ENCODE measurements at places on chromosomes 2 and 18.

GRCh38 chr2:219249203-219249980, 3.7 kb upstream of the TUBA4B start:
- DNase-seq: no peak

- DNase-seq: no peak
These were observed 161.4 kb downstream of the PXDN start for GRCh38 chr2:1582891-1583341.

DNA sequence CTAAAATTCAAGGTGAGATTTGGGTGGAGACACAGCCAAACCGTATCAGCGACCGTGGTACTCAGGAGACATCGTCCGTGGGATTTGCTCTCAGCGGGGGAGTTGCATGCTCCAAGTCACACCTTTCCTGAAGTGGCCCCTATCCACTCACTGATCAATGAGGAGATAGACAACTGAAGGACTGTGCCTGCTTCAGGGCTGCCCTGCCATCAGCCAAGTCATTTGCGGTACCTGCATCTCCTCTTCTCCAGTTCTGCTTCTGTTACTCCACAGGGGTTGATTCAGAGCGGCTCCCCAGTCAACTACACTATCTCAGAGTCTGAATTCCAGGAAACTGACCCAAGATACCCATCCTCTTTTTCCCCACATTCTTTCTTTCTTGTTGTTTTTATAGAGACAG, 184.1 kb downstream of the MREG start:
- DNase-seq: no peak

- DNase-seq: no peak
These were observed 71.1 kb upstream of the MAP4K3 start for GRCh38 chr2:39508198-39508597.

- DNase-seq: no peak
These were observed 369.6 kb upstream of the NRXN1 start for GRCh38 chr2:51401546-51401945.

- no peak for DNase-seq
These were observed 31.9 kb downstream of the FAM171B start for GRCh38 chr2:186725783-186726182.

DNA sequence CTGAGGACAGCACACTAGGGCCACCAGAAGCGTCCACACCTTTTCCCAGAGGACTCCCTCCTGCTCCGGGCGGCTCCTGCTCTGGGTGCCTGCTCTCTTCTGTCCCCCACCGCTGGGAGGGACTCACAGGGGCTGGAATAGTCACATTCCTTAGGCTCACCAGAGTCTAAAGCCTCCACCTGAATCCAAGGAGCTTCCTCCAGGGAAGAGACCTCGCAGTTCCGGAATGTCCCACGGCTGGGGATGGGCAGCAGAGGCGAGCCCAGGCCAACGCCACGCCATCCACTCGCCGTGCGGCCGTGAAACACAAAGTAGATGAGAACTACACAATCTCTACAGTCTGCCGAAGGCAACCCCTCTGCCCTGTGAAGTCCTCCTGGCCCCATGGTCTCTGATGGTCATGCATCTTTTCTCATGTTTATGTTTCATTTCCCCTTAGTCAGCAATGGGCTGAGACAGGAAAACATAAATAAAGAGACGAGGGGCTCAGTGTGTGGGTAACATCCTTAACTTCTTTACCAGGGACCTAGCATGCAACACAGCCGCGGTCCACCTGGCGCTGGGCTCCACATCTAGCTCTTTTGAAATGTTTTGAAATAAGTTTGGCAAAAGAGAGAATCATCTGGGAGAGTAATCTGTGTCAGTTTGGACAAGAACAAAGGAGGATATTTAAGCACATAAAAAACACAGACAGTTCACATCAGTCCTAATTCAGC, 98.4 kb downstream of the PXDN start:
- DNase-seq: no peak

- DNase-seq: no peak
These were observed 2015.7 kb upstream of the LRRTM1 start for GRCh38 chr2:82320296-82320695.

DNA sequence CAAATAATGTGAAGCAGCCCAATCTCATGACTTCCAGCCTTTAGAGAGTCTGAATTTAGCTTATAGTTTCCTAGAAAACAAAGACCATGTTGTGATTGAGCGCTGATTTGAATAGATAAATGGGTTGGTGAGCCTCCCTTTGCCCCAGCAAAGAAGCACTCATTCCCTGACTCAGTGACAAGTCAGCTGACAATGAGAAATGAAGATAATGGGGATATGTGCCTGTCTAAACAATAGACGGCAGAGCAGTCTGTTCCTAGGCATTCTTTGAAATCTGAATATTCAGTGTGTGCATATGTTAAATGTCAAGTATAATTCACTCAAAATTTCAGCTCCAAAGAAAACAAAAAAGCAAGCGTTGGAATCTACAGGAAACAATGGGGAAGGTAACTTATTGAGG, 34.8 kb upstream of the LINC00305 start:
- no peak for DNase-seq

- DNase-seq: no peak
These were observed 91.0 kb downstream of the ADCYAP1 start for GRCh38 chr18:995629-996028.

DNA sequence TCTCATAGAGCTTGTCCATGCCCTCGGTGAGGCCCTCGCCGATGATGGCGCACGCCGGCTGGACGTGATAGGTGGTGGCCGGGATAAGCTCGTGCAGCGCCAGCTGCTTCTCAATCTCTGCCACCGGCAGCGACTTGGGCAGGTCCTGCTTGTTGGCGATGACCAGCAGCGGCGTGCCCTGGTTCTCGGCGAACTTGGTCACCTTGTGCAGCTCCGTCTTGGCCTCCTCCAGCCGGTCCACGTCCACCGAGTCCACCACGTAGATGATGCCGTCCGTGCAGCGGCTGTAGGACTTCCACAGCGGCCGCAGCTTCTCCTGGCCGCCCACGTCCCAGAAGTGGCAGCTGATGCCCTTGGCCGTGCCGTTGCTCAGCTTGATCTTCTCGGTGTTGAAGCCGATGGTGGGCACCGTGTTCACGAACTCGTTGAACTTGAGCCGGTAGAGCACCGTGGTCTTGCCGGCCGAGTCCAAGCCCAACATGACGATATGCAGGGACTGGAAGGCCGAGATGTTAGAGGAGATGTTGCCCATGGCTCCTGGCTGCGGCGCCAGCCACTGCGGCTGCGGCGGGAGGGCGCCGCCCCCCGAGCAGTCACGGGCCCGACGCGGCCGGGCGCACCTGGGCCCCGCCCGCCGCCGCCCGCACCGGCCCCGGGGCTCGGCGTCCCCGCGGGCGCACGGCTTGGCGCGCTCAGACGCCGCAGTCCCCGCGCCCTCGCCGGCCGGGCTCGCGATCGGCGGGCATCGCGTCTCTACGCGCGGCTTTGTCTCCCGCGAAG, 636 bp downstream of the ARL4C start:
- DNase-seq: no peak

DNA sequence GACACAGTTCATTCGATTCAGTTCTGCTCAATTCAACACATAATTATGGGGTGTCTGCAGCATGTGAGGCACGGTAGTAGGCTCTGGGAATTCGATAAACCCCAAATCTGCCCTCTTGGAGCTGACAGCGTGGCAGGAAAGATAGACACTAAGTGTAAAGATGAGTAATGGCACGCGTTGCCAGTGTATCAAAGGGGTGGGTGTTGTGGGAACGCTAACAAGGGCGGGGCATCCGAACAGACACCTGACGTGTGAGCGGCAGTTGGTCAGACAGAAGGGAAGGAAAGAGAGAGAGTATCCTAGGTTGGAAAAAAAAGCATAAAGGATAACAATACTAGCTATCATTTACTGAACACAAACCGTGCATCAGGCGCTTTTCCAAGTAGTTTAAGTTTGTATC, 125.7 kb upstream of the HAAO start:
- no peak for DNase-seq

DNA sequence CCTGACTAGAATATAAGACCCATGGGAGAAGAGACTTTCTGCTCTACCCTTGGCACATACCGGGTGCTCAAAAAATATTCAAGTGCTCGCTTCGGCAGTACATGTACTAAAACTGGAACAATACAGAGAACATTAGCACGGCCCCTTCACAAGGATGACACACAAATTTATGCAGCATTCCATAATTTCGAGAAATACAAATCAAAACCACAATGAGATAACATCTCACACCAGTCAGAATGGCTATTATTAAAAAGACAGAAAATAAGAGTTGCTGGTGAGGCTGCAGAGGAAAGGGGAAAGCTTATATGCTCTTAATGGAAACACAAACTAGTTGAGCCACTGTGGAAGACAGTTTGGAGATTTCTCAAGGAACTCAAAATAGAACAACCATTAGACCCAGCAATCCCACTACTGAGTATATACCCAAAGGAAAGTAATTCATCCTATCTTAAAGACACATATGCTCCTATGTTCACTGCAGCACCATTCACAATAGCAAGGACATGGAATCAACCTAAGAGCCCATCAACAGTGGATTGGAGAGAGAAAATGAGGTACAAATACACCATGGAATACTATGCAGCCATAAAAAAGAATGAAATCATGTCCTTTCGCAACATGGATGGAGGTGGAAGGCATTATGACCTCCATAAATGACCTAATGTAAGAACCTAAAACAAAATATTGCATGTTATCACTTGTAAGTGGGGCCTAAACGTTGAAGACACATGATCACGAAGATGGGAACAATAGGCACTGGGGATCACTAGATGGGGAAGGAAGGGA, 71.6 kb upstream of the CYP1B1 start:
- DNase-seq: no peak

DNA sequence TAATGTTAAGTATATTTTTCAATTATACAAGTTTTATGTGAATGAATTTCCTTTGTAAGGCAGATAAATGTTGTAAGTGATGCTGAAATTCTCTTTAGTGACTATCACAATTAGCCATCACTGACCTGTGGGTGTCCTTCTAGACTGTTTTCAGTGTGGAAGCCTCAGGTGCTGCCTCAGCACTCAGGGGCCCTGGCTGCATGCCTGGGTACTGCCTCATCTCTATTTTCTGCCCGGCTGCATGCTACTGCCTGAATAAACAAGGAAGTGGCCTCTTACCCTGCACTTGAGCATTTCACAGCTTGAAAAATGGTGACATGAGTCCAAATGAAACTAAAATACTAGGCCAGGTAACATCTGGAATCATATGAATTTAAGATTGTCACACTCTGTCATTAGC, 787.6 kb upstream of the SALL3 start:
- DNase-seq: no peak

GRCh38 chr18:6885992-6886796, 156.7 kb downstream of the ARHGAP28 start:
- DNase-seq: no peak

DNA sequence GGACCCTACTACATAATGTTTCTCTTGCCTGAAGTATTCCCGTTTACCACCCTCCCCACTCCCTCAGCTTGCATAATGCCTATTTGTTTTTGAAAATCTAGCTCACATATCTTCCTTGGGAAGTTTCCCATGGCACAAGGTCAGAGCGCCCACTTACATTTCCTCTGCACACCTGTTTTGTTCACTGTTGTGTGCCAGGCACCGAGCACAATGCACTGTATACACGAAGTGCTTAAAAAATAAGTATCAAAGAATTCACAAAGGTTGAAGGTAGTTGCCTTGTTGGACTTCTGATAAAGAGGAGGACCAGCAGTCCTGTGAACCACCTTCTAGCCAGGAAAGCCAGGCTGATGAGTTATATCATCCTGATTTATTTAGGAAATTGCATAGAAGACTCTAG, 16.8 kb upstream of the RHOB start:
- no peak for DNase-seq

GRCh38 chr18:29749704-29750103, 1292.8 kb downstream of the DSC3 start:
- DNase-seq: no peak

DNA sequence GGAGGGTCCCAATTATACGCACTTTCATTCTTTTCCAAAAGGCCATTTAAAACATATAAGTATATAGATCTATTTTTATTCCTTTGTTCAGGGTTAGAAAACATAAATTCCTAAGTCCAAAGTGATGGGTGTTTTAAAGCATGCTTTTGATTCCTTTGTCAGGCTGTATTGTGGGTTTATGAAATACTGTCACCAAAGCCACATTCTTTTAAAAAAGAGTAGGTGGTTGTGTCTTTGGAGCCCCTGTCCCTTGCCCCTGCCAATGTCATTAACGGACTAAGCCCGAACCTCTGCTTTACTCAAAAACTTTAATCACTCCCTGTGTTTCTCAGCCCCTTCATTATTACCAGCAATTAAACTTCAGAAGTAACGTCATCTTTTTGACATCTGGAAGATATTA, 104.9 kb upstream of the APCDD1 start:
- no peak for DNase-seq

DNA sequence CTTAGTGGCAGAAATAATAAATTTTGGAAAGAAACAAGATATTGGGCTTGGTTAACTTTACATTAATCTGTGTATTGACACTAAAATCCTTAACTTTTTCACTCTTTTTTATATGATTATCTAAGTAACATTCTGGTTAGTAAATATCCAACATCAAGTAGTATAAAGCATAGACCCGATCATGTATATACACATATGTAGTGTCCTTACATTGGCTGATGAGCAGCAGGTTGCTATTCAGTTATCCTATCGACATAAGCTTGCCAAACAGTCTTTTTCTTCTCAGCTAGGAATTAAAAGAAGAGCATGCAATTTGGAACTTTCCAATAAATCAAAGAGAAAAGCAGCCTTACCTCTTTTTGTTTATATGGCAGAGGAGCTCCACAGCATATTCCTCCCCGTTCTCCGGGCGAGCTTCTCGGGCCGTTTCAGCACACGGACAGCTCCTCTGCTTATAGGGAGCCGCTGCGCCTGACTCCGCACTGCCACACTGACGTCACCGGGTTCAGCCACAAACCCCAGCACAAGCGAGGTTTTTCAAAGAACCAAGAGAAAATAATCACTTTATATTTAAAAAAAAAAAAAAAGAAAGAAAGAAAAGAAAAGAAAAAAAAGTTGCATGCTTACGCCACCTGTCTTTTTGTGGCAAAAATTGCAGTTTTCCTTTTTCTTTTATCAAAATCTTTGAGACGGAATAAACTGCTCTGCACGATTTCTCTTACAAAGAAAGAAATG, at the start of gene SCG2:
Gene SCG2 (minus strand): TSS at position 430 of the 735 bp plus-strand sequence. CDS start 3,079 bp downstream, outside the sequence.
- DNase-seq: no peak

- no peak for DNase-seq
These were observed 142.0 kb downstream of the PTGR3 start for GRCh38 chr18:75066936-75067335.

DNA sequence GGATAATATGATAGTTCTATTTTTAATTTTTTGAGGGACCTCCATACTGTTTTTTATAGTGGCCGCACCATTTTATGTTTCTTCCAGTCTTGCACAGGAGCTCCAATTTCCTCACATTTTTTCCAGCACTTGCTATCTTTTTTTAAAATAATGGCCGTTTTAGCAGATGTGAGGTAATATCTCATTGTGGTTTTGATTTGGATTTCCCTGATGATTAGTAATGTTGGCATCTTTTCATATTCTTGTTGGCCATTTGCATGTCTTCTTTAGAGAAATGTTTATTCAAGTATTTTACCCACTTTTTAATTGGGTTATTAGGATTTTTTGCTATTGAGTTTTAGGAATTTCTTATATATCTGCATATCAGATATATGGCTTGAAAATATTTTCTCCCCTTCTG, 29.9 kb upstream of the NAPG start:
- DNase-seq: no peak

- no peak for DNase-seq
These were observed 24.0 kb upstream of the ATP5MC3 start for GRCh38 chr2:175205523-175205922.
